ENCODE measurements at places on chromosomes 5 and 9.
A peak's percentile ranks its signal among the peaks of the same experiment; 100 is the strongest.

GRCh38 chr5:143576711-143577484, 173.4 kb upstream of the NR3C1 start:
- DNase-seq = peak; percentile 22

DNA sequence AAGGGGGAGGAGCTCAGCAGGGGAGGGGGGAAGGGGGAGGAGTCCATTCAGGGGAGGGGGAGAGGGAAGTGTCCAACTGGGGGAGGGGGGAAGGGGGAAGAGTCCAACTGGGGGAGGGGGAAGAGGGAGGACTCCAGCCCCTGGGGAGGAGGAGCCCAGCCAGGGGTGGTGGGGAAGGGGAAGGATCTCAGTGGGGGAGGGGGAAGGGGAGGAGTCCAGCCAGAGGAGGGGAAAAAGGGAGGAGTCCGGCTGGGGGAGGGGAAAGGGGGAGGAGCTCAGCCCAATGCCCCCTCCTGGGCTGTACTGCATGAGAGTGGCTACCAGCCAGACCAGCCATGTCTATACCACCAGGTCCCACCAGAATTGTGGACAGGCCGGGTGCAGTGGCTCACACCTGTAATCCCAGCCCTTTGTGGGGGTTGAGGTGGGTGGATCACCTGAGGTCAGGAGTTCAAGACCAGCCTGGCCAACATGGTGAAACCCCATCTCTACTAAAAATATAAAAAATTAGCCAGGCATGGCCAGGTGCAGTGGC, 30.6 kb upstream of the ADAMTS2 start:
- no peak for DNase-seq

DNA sequence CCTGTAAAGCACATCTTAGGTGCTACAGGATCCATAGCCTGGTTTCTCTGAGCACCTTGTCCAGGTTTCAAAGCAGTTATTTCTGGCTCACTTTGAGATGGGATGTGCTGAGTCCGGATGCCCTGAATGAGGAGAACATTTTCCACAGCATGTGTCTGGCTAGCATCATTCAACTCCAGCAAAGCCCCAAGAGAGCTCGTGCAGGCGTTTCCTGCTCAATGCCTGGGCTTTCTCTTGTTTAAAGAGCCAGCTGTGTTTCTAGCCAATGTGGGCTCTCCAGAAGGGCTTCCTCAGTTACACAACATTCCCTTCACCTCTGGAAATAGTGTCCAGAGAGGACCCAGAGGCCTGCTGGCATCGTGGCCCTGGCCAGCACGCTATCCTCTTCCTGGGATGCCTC, 411.7 kb downstream of the DMAC1 start:
- no peak for DNase-seq

- DNase-seq = no peak
Measured at GRCh38 chr9:19239955-19240354, 9.5 kb downstream of the DENND4C start.

- no peak for DNase-seq
Measured at GRCh38 chr9:125998837-125999503, 251.8 kb downstream of the PBX3 start.

GRCh38 chr9:84393266-84393950, 52.9 kb upstream of the SLC28A3 start:
- DNase-seq = no peak

DNA sequence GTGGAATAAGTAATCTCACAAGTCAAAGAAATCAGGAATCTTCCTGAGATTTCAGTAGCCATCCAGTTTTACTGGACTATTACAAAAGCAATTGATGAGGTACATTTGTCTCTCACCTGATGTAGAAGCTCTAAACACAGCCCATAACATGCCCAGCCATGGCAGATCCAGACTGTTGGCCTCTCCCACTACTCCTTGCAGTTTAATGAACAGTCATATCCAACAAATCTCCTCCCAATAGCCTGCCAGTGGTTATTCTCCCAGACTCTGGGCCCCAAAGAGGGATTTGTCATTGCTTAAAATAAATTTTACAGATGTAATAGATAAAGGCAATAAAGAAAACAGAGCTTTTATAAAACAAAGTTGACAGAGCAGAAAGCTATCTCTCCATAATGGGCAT, 80.8 kb downstream of the ZNF608 start:
- no peak for DNase-seq

DNA sequence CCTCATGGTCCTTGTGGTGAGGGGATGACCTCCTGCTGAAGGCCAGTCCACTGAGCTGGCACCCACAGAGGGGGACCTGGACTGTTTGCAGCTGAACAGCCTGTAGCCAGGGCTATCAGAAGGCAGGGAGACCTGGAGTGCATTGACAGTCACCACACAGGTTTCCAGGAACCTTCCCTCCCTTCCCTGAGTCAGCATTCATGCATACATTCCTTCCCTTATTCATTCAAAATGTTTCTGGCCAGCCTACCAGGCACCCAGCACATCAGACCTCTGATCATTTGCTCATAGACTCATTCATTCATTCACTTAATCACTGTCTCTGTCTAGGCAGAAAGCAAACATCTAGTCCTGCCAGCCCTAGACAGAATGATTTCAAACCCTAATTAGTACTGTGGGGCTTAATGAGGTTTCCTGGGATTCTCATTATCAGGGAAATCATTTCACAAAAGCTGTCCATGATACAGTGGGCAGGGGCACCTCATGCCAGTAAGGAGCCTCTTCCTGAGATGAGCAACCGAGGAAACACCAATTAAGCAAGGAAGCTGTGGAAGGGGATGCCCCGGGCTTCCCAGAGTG, 110.1 kb upstream of the PPP1R26 start:
- DNase-seq = no peak

- DNase-seq = peak; percentile 59
Measured at GRCh38 chr5:35041261-35041660, 6.5 kb downstream of the AGXT2 start.

GRCh38 chr5:135831851-135832555, 2.5 kb upstream of the SLC25A48 start:
- DNase-seq = no peak

DNA sequence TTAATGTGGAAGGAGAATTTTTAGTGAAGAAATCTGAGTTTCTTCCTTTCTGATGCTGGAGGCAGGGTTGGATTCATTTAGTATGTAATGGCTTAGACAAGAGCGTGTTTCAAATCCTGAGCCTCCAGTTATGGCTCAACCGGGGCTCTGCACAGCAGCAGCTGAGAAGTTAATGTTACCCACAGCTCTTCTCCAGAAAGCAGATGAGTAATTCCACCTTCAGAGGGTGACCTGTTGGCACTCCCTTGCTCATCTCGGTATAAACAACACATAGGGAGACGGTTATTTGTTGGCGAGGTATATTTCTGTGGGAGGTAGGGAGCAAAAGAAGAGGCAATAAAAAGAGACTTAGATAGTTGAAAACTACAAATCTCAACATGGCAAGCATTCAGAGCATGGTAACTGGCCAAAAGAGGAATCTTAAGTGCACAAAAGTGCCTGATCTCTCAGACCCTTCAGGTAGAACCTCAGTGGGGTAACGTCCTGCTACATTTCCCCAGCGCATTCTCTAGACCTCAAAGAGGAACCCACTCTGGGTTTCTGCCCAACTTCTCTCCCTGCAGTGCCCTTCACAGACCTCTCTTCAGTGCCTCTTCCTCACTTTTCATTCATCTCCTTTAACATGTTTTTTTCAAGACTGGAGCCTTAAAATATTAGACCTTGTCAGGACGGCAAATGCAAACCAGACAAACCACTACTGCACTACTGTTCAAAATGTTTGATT, 417.5 kb upstream of the ADAMTSL1 start:
- no peak for DNase-seq

- DNase-seq = peak; percentile 10
Measured at GRCh38 chr5:114055318-114056184, 306.3 kb upstream of the KCNN2 start.

- DNase-seq = peak; percentile 41
Measured at GRCh38 chr5:123344816-123345426, 78.3 kb downstream of the CEP120 start.

DNA sequence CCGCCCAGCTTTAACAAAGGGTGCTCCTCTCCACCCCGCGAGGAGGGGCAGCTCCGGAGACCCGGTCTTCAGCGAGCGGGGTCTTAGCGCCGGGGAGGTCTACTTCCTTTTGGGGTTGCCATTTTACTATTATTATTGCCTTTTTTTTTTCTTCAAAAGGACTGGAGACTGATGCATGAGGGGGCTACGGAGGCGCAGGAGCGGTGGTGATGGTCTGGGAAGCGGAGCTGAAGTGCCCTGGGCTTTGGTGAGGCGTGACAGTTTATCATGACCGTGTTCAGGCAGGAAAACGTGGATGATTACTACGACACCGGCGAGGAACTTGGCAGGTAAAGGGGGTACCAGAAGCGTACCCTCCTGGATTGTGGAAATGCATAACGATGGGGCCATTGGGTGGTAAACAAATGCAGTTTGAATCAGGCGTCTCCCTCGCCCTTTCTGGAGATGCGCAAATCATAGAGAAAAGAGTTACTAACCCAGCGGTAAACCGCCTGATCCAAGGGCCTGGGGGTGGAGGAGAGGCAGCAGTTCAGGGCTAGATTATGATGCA, 1.2 kb downstream of the DAPK1 start:
- DNase-seq = no peak

DNA sequence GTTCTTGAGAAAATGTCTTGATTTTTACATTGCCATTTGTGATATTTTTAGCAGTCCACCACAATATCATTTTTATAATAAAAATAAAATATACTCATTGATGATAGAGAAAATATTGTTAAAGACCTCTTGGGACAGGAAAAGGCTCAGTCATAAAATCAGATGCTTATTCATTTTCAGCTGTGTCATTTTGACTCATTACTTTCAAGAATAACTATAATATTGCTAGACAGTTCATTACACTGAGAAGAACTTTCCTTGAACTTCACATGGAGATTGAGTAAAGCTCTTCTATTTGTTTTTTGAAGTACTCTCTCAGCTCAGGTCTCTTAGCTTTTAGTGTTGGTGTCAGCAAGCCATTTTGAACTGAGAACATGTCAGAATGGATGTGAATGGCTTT, 8.5 kb upstream of the MEIKIN start:
- DNase-seq = no peak

GRCh38 chr5:68950125-68950524, 143.7 kb upstream of the SLC30A5 start:
- no peak for DNase-seq

GRCh38 chr5:95810305-95811125, 12.0 kb downstream of the GLRX start:
- DNase-seq = no peak

GRCh38 chr9:81372628-81373191, 316.6 kb downstream of the TLE1 start:
- no peak for DNase-seq

DNA sequence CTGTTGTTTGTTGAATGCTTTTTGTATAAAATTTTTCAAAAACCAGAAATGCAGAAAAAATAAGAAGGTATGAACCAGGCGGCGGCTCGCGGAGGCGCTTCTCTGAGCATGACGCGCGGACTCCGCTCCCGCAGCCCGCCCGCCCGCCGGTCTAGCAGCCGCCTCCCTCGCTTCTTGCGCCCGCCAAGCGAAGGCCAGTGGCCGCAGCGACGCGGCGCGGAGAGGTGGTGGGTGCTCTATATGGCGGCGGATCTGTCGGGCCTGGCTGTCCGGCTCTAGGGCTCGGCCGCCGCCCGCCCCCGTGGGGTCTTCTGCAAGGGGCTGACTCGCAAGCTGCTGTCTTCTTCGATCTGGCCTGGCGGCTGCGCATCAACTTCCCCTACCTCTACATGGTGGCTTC, 93.8 kb downstream of the ANKRD18A start:
- no peak for DNase-seq

DNA sequence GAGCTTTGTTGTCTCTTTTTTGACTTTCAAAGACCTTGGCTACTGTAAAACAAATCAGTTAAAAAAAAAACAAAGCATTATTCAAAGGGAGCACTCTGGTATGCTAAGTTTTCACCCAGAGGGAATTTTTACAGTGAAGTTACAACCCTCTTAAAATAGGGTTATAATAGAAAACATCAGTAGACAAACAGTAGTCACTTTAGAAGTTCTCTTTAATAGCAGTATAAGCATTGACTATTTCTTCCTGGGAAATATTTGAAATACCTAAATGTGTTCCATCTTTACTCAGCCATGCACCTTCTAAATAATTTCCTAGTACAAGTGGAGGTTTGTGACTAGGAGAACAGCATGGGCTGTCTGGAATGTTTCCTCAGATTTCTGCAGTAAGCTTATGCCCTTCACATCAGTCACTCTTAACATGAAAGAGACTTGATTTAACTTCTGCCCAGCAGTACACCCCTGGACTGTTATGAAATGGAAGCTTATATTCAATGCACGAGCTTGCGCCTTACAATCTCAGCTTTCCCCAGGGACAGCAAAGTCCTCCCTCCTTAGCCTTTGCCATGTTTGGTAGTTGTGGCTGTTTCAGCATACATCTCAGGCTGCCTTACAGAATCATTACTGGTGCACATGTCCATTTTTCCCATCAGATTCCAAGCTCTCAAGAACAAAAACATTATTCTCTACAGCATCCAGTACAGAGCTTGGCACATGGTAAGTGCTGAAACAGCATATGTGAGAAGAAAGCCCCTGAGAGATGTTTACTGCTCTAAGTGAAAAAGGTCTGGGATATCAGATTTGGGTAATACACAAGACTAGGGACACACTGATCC, 191.5 kb downstream of the ZNF608 start:
- no peak for DNase-seq

DNA sequence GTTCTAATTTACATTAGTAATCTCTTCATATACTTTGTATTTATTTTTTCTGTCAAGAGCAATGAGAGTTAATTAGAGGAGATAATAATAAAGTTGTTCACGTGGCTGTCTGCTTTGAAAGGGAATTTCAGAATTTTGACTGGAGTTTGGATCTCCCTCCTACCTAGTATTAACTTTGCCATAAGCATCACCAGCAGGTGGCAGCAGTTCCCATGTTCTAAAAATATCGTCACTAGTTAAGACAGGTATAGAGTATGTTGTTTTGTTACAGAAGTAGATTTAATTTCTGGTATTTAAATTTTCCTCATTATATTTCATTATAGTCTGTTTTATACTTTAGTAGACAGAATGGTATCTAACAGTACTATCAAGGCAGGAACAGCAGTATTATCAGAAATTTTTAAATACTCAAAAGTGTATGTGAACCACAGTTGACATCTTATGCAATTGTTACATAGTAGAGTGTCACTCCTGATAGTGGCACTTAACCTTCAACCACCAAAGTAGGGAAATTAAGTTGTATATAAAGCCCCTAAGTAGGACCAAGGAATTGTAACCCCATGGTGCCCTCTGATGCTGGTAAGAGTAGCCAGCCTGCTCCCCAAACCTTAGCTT, 20.4 kb downstream of the GNPDA1 start:
- DNase-seq = peak; percentile 61

DNA sequence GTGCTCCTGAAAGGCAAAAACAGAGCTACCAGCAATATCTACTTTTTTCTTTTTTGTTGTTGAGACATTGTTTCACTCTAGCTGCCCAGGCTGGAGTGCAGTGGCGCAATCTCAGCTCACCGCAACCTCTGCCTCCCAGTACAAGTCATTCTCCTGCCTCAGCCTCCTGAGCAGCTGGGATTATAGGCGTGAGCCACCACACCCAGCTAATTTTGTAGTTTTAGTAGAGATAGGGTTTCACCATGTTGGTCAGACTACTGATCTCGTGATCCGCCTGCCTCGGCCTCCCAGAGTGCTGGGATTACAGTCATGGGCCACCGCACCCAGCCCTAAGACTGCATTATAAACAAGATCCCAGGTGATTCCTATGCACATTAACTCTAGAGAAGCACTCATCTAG, 17.0 kb downstream of the PLPP1 start:
- no peak for DNase-seq
